Astrocyte of the cerebellum (primary cell): ENCODE measurements at places on chromosomes 12 and 14.

DNA sequence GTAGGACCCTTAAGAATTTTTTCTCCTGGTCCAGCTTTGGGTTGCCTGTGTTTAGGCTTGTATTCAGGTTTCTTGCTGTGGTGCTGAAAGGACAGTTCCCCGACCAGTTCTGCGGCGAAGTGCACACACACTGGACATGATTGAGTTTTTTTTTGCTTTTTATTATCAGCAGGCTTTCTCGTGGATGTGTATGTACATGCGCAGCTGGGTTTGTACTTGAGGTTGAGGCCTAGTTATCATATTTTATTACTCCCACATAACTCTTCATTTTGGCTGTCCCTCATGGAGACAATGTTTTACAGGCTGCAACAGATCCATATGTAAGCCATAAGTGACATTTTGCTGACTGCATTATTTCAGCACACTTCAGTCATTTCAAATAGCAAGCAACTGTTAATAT, 2.5 kb downstream of the SCN8A start:
- peak; percentile 48 for DNase-seq

GRCh38 chr14:53646925-53647324, 309.7 kb downstream of the BMP4 start:
- no peak for DNase-seq

DNA sequence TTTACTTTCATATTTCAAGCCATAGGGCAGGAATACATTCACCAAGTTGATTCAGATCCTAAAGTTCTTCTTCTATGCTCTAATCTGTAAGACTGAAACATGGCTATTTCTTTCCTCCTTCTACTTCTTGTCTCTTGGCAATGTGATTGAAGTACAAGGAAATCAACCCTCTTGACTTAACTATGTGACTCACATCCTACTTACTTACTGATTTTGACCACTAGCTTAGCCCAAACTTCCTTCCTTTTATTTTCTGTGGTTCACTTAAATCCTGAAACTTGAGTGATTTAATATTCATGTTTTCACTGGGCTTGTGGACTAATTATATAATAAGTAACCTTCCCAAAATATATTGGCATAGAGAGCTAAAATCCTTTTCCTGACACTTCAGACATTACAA, 111.2 kb upstream of the NOVA1 start:
- peak; percentile 32 for DNase-seq

GRCh38 chr12:25975682-25976081, 17.2 kb downstream of the RASSF8 start:
- DNase-seq, result no peak

DNA sequence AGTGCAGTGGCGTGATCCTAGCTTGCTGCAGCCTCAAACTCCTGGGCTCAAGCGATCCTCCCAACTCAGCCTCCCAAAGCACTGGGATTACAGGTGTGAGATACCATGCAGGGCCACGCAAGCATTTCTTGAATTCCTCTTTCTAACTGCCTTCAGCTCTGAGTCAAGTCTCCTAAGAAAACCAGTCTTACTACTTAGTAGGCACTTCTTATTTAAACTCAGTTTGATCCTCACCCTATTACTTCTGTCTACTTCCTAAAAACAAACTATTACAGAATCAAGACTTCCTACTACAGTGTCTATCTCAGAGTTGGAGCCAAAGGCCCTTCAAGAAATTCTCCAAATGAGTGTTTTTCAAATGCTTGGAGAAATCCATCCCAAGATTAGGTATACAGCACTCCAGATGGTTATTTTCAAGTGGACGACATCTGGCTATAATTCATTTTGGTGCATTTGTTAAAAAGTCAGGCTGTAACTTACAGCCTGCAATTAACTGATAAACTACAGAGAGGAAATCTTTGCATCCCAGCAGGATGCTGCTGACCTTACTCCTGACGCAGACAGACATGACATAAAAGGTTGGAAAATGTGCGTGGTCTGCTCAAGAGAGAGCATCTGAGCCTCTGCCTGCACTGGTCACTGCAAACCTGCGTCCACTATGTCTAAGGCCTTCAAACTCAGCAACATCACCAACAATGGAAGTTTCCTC, 34.7 kb downstream of the SSH1 start:
- DNase-seq, result no peak

DNA sequence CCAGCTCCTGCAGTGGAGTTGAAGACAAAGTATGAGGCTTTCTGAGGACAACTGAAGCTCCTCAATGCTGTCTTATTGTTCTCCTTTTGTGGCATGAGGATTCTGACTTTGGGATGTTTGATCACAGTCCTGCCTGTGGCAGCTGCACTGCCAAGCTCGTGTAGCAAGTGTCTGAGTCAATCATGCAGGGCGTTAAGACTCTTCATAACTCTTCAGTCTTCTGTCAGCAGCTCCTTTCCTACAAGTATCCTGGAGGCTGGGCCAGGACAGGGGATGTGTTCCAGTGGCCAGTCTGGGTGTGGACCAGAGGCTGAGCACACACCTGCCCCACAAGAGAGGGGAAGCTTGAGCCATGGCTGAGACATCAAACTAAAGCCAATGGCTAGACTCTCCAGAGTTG, 94.3 kb downstream of the PELI2 start:
- DNase-seq, result no peak

- DNase-seq, result no peak
Measured at GRCh38 chr14:75022655-75023054, 19.9 kb downstream of the EIF2B2 start.

DNA sequence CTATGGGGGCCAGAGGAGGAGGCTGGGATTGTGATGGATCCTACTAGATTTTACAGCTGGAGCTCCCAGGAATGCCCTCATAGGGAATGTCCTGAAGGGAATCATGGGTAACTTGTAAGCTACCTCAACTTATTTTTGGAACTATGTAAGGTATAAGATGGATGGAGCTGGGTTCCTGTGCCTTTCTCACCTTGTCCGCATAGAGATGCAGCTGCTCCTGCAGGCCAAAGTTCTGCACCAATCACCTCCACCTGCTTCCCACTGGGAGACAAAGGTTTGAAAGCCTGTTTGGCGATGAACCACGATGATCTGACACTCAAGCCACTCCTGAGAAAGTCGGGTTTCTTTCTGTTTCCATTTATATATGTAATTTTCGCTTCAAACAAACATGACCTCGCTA, 648 bp upstream of the AKAP5 start:
- no peak for DNase-seq

- no peak for DNase-seq
Measured at GRCh38 chr14:38248321-38249028, 7.4 kb downstream of the CLEC14A start.

- no peak for DNase-seq
Measured at GRCh38 chr14:90816681-90817436, 629 bp upstream of the TTC7B start.

- DNase-seq, result no peak
Measured at GRCh38 chr14:70909733-70910614, 2.7 kb downstream of the PCNX1 start.

- DNase-seq, result no peak
Measured at GRCh38 chr14:96194657-96195431, 9.8 kb upstream of the BDKRB2 start.

DNA sequence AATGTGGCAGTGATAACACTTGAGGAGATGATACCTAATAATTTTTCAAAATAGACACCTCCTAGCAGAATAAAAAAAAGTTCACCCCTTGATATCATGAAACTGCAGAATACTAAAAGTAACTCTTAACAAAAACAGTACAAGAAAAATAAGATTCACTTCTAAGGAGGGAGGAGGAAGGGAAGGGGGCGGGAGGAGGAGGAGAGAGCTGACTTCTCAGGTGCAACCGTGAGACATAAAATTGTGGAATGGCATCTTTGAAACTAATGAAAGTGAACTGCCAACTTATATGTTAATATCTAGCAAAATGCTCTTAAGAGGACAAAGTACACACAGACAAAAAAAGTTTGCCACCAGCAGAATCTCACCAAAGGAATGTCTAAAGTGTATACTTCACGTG, 115.8 kb downstream of the SCFD1 start:
- no peak for DNase-seq

GRCh38 chr12:116672842-116673516, 64.9 kb downstream of the SPRING1 start:
- DNase-seq, result no peak

DNA sequence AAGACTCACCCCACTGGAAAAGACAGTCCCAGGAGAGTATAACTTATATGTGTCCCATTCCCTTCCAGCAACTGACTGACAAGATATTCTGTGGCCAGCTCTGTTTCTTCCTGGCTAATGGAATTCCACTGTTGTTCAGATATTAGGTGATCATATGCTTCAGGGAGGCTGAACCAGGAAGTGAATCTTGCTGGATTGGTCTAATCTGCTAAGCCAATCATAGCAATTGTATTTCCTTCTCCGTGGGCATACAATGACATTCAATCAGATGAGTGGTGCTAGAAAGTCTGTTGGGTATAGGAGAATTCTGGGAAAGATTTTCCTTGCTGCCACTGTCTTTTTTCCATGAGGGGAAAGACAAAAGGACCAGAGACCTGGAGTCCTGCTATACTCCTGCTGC, 12.1 kb downstream of the PYGL start:
- DNase-seq, result no peak

DNA sequence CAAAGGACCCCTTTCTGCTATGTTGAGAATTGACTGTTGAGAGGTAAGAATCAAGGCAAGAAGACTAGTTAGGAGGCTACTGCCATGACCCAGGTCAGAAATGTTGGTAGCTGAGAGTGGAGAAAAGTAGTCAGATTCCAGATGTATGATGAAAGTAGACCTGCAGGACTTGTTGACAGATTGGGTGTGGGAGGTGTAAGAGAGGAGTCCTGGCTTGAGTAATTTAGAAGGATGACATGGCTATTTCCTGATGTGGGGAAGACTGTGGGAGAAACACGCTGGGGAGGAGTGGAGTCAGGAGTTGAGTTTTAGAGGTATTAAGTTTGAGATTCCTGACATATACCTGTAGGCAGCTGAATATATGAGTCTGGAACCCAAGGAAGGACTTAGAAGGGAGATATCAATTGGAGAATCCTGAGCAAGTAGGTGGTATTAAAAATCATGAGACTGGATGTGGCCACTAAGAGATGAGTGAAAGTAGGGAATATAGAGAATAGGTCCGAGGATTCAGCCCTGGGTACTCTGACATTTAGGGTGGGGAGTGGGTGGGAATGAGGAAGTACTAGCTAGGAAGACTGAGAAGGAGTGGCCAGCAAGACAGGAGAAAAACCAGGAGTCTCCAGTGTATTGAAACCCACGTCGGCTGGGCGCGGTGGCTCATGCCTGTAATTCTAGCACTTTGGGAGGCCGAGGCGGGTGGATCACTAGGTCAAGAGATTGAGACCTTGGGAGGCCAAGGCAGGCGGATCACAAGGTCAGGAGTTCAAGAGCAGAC, 12.6 kb upstream of the DDX47 start:
- no peak for DNase-seq

- no peak for DNase-seq
Measured at GRCh38 chr12:47774663-47775062, 1.6 kb downstream of the SLC48A1 start.

- DNase-seq, result no peak
Measured at GRCh38 chr12:57816855-57817151, 1.7 kb downstream of the AVIL start.

- no peak for DNase-seq
Measured at GRCh38 chr12:30706476-30706875, 10.8 kb upstream of the IPO8 start.
